ENCODE measurements at places on chromosomes 4 and X.

DNA sequence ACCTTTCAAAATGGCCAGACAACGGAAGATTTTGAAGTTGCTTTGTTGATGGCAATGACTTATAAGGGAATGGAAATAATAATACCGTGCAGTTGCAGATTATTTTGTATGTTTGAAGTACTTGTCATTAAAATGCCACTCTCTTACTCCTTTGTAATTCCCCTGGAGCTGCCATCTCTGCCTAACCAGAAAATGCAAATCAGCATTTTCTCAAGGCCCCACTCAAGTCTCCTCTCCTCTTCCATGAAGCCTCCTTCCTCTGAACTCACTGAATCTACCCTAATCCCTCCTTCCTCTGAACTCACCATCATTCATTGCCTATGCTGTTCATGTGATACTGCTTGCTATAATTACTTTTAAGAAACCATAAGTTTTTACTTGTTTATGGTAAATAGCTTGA lies 60.2 kb upstream of the RBPJ start:
- no peak for DNase-seq

- DNase-seq: peak; percentile 4
Observed at GRCh38 chrX:46325312-46325877, 219.8 kb downstream of the ZNF674 start.

GRCh38 chrX:41067721-41068120 lies 17.5 kb upstream of the USP9X start:
- DNase-seq: no peak

DNA sequence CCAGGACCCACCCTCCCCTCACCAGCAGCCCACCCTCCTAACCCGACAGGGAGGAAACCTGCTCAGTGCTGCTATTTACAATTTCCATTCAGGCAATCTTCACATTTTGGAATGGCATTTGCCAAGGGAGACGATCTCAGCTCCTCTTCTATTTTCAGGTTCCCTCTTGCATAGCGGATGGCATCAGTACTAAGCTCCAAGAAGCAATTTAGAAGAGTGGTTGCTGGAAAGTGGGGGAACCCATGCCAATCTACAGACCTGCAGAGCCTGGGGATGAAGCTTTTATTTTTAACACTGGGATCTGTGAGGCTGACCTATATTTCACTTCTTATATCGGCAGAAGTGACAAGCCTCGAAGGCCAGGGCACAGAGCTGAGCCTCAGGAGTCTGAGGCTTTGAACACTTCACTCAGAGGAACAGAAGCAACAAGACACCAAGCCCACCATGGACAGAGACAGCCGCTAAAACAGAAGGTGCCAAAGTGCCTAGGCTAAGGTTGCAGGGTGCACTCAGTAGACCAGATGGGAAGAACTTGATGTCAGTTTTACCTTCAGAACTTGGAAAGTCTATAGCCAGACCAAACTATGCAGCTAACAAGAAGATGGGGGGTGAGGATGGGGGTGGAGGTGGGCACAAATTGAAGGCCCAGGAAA lies 44.0 kb downstream of the SCD5 start:
- DNase-seq: no peak

DNA sequence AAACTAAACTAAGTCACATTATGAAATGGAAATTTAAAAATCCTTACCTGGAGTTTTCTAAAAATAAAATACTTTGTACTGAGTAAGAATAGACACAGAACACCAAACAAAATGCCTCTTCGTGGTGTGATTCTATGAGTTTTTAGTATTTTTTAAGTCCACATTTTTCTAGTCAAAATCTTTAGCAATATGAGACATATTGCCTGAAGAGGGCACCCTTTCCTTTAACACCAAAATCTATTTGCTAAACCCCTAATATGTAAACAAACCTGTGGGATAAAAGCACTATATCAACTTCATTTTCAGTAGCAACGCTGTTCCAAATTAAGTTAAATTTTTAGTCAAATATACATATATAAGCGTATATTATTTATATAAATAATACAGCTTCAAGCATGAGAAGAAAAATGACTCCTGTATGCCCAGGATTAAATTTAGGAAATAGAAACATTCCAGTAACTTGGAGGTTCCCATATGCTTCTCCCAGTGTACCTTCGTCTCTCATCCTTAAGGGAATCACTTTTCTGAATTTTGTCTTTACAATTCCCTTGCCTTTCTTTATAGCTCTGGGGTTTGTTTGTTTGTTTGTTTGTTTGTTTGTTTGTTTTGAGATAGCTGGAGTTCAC lies 23.0 kb upstream of the PGM2 start:
- no peak for DNase-seq

GRCh38 chr4:77073106-77073809 lies 2.5 kb downstream of the CCNI start:
- no peak for DNase-seq

DNA sequence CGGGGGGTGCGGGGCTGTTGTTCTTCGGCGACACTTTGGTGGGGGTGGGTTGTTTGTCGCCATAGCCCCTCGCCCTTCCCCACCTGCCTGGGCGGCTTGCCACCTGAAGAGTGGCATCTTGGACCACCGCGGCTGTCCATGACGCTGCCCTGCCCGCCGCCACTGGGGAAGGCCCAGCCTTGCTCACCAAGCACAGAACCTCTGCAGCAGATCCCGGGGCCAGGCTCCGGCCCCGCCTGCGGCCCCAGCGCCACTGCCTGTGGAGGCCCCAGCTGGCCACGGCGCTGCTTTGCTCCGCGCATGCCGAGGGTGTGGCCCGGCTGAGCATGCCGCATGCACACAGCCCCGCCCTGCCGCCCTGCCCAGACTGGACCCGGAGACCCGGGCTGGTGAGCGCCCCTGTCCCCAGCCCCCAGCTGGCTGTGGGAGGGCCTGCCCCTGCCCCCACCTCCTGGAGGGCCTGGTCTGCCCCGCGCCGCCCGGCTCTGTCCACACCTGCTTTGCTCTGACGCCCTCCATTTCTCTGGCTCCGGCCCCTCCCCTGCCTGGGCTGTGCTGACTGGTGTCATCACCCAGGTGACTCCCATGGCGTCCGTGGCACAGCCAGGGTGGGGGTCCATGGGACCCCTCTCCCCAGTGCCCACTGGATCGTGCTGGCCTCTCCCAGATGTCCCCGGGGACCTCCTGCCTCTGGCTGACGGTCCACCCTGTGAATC lies 5.3 kb downstream of the NAT8L start:
- no peak for DNase-seq

- peak; percentile 60 for DNase-seq
Observed at GRCh38 chr4:88591787-88592599, at the start of gene HERC3. Gene HERC3 (plus strand): TSS chr4:88592480. CDS start chr4:88605824, 13,344 bp downstream.

- DNase-seq: no peak
Observed at GRCh38 chr4:77905651-77906263, 43.1 kb downstream of the MRPL1 start.

DNA sequence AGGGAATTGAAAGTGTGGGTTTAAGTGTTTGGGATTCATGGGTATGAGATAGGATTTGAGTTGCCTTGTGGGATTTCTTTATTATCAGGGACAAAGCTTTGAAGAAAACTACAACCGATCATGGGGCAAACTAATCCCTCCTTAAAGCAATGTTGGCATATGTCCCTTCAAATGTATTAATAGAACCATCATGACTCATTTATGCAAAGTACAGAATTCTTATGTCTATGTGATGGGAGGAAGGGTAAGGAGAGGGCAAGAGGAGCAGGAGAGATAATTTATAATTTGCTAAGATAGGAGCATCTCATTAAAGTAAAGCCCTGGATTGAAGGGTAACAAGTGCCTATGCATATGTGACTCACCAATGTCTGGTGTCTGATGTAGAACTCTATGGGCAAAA lies 94.2 kb downstream of the PHEX start:
- no peak for DNase-seq

DNA sequence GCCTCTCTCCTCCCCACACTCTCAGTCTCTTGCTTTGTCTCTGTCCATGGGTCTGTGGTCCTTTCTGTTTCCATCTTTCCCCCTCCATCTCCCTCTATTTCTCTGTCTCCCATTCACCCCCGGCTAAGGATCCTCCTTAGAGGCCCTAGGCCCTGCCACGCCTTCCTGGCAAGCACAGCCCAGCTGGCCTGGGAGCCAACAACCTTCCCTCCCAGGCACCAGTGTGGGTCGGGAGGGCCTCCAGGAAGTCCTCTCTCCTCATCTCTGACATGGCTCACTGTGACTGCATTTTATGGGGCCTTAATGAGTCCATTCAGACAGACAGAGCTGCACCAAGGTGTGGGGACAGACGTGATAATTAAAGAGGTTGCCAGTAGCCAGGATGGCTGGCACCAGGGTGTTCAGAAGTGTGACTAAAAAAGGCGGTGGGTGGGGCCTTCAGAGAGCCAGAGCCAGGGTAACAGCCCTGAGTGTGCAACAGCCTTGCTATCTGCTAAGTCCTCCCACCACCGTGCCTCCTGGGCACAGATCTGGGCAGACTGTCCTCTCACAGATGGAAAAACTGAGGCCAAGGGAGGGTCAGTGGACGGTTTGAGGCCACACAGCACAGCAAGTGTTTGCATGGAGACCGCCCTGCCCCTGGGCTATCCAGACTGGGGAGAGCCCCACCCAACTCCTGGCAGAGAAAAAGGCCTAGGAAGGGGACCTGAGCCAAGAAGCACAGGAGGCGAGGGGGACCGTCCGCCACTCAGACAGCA lies 31.5 kb downstream of the BLOC1S4 start:
- DNase-seq: no peak

DNA sequence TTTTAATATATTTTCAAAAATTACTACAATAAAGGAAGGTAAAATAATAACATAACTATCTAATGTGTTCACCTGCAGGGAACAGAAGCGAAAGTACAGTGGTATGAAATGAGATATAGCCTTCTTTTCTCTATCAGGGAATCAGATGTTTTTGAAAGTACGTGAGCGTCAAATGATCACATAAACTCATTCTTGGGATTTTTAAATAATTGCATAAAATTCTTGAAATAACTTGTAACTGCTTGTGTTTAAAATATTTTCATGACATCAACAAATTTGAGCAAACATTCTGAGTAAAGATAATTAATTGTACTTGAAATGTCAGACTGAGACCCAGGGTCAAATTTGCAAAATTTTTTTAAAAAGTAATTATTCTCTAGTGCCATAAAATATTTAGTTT lies 193.5 kb upstream of the NEIL3 start:
- DNase-seq: no peak

- no peak for DNase-seq
Observed at GRCh38 chr4:161097821-161098220, 1066.0 kb downstream of the FSTL5 start.

DNA sequence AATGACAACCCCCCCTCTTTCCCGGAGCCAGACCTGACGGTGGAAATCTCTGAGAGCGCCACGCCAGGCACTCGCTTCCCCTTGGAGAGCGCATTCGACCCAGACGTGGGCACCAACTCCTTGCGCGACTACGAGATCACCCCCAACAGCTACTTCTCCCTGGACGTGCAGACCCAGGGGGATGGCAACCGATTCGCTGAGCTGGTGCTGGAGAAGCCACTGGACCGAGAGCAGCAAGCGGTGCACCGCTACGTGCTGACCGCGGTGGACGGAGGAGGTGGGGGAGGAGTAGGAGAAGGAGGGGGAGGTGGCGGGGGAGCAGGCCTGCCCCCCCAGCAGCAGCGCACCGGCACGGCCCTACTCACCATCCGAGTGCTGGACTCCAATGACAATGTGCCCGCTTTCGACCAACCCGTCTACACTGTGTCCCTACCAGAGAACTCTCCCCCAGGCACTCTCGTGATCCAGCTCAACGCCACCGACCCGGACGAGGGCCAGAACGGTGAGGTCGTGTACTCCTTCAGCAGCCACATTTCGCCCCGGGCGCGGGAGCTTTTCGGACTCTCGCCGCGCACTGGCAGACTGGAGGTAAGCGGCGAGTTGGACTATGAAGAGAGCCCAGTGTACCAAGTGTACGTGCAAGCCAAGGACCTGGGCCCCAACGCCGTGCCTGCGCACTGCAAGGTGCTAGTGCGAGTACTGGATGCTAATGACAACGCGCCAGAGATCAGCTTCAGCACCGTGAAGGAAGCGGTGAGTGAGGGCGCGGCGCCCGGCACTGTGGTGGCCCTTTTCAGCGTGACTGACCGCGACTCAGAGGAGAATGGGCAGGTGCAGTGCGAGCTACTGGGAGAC lies 1.6 kb downstream of the PCDH10 start:
- no peak for DNase-seq

GRCh38 chrX:121655276-121655675 lies 607.9 kb downstream of the GLUD2 start:
- DNase-seq: no peak

DNA sequence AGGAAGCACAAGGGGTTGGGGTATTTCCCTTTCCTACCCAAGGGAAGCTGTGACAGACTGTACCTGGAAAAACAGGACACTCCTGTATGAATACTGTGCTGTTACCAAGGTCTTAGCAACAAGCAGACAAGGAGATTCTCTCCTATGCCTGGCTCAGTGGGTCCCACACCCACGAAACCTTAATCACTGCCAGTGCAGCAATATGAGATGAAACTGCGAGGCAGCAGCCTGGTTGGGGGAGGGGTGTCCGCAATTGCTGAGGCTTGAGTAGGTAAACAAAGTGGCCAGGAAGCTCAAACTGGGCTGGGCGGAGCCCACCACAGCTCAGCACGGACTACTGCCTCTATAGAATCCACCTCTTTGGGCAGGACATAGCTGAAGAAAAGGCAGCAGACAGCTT lies 197.7 kb downstream of the INPP4B start:
- DNase-seq: no peak

DNA sequence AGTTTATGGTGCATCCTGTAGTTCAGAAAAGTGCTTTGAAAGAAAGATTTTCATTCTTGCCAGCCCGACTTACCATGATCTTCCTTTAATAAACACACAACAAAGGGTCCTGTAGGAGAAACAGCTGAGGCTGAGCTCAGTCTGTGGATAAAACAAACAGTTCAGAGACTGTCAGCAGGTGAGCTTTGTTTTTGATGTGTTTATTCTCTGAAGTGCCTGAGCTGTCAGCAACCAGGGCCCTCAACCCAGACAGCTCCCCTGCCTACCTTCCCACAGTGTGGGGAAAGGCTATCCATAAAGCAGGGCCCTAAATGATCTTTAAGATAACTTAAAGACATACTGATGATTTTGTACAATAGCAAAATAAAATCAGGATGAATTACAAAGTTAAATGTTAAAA lies 459.2 kb upstream of the GALNT7 start:
- no peak for DNase-seq

GRCh38 chrX:151713849-151714248 lies 2.0 kb upstream of the FATE1 start:
- DNase-seq: no peak

GRCh38 chr4:74322301-74322700 lies 14.0 kb downstream of the EPGN start:
- no peak for DNase-seq
